ENCODE measurements at places on chromosomes 2 and 18. TPM values are rescaled to one million over a fixed set of nuclear protein-coding genes. Genes with fewer than 3 reads are reported as not detected.

DSG1 gene
- not detected for total RNA-seq

SCN3A gene
- not detected for total RNA-seq

AQP12B gene
- total RNA-seq = not detected

LAMA1 gene
- total RNA-seq = 17.5 TPM

ALK gene
- total RNA-seq = 0.21 TPM

FRZB gene
- total RNA-seq = 1.5 TPM

SEMA4F gene
- total RNA-seq = 1.1 TPM

RFX8 gene
- not detected for total RNA-seq

RIT2 gene
- 0.26 TPM for total RNA-seq

ANO7 gene
- 2.0 TPM for total RNA-seq

DNA sequence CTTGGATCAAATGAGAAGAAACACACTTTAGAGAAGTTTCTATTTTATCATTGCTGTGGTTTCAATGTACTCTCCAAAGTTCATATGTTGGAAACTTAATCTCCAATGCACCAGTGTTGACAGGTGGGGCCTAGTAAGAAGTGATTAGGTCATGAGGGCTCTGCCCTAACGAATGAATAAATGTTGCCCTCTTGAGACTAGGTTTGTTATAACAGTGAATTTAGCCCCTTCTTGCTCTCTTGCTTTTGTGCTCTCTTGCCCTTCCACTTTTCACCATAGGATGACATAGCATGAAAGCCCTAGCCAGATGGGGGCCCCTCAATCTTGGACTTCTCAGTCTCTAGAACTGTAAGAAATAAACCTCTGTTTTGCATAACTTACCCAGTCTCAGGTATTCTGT lies 664.8 kb downstream of the DCC start:
- DNase-seq = peak; percentile 1

GRCh38 chr2:27811768-27812167 lies 40.2 kb downstream of the MRPL33 start:
- no peak for DNase-seq

DNA sequence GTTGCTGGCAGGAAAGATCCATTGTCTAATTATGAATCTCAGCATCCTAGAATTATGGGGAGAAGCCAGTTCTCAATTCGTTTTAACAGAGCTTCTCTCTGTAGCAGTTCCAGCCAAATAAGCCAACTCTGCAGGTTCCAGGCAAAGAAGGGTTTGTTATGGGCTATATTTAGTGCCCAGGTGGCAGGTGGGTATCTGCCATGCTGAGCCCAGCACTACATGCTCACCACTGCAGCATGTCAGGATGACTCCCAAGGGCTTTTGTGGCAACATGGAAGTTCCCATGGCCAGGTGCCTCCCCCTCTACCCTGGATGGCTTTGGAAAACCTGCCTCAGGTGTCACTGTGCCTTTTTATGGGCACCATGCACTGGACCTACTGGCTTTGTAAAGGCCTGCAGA lies 137.7 kb upstream of the MSH6 start:
- no peak for DNase-seq

- no peak for DNase-seq
Measured at GRCh38 chr2:66478299-66478698, 43.4 kb downstream of the MEIS1 start.

DNA sequence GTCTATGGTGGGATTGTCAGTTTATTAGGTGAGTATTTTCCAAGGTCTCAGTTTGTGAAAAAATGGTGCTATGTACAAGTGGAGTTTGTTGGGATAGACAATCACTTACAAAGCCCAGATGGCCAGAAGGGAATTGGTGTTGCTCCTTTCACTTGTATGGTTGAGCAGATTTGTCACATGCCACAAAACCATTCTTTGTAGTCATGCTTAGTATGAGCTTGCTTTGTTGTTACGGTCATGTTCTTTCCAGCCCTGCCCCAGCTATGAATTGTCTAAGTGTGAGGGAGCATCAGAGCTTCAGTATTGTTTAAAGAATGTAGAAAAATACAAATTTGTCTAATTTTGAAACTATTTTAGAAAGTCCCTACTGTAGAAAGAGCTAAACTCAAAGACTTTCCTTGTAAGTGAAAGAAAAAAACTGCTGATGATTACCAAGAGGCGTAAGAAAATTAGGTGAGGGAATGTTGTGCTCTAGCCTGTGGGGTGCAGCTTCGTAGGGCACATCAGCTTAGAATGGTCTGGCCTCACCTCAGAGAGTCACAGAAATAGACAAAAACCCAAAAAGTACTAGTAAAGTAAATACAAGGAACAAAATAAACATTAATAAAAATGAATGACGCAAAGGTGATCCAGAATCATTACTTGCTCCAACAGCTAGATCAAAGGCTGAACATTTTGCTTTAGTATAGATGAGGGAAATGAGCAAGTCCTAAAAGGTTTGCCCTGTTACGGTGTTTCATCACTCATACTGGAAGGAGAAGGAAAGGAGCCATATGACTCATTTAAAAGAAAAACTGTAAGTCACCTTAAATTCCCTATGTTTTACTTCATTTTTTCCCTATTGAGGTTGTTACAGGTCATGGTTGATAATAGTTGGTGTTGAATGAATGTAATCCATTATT lies 9.2 kb downstream of the TGIF1 start:
- no peak for DNase-seq

DNA sequence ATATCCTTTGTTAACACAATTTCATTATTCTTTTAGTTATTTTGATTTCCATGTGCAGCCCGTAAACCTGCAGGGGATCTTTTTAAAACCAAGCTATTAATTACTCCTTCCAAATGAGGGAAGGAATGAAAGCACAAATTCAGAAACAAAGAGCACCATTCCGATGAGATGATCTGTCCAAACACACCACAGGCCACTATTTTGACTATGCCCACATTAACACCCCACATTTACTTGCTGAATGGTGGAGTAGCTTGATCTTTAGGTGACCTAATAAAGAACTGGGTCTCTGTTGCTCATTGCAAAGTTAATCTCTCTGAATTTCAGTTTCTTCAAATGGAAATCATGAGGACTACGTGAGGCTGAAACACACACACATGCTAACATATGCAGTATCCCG lies 218.0 kb downstream of the IRS1 start:
- no peak for DNase-seq

DNA sequence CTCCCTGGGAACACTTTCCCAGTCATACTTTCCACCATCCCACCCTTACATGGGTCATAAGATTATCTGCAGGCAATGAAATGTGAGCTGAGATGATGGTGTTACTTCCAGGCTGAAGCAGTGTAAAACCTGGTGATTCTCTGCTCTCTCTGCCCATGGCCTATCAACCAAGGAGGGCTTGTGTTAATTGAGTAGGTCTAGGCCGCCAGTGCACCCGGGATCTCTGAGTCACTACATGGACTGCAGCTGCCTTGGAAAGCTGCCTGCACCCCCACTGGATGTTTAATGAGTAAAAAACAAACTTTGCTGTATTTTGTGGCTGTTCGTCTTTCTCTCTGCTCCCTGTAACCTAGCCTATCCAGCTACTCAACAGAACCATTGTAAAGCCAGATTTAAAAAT lies 451.7 kb upstream of the SMIM21 start:
- no peak for DNase-seq

DNA sequence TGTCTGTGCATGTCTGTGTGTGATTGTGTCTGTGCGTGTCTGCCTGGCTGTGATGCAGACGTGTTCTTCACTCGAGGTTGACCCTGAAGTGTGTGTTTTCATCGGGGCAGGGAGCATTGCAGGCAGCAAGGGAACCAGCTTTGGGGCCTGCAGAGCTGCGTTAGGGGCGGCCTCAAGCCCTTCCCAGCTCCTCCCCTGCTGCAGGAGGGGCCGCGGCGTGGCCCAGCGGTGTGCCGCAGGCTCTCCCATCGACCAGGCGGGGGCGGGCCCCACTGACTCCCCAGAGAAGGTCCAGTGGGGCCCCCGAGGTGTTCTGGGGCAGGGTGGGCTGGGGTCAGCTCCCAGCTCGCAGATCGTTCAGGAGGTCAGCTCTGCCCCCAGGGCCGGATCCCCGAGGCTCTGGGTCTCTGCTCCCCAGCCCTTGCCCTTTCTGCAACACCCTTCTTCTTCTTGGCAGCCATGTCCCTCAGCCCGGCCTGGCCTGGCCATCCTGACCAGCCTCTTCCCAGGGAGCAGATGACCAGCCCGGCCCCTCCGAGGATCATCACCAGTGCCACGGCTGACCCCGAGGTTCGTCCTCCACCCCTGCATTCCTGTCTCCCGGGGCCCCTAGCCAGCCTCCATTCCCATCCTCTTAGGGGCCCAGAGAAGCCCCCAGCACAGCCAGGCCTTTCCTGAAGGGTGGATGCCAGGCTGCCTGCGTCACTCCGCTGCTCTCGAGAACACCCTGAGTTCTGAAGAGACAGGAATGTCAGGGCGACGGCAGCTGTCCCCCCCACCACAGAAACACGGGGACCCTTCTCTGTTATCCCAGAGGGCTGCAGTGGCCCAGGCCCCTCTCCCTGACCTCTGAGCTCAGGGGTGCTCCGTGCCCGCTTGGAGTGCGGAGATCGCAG lies 11.1 kb upstream of the KLHL30 start:
- peak; percentile 87 for DNase-seq

GRCh38 chr2:98509542-98510321 lies 65.1 kb downstream of the INPP4A start:
- DNase-seq = no peak

DNA sequence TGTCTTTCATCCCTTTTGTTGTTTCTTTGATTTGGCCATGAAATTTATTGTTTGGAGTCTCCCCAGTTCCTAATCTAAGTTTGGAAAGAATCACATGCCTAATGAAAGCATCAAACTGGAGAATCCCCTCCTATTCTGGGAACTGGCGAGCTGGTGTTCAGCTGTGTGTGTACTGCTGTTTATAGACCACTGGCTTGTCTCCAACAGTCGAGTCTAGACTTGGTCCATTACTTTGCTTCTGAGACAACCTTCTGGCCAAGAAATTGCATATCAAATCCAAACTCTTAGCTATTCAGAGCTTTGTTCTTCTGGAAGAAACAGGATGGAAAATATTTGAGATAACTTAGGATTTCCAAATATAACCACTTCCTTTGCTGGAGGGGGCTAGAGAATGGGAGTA lies 111.5 kb upstream of the THSD7B start:
- no peak for DNase-seq

DNA sequence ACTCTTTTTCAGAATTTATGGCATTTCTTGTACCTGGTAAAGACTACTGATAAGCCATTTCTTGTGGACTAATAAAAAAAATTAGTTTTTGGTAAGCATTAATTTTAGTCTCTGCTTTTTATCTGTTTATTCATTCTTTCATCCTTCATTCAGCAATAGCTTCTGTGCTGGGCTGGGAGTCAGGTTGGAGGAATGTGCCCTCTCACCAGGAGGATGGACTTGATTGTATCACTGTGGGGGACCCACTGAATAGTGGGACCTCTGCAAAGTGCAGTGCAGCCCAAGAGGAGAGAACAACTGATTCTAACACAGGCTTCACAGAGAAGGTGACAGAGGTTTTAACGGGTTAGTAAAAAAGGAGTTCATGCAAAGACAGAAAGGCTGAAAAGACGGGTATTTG lies 39.1 kb downstream of the CDC42EP3 start:
- no peak for DNase-seq

GRCh38 chr2:207792244-207792785 lies 22.6 kb upstream of the FZD5 start:
- DNase-seq = peak; percentile 77

DNA sequence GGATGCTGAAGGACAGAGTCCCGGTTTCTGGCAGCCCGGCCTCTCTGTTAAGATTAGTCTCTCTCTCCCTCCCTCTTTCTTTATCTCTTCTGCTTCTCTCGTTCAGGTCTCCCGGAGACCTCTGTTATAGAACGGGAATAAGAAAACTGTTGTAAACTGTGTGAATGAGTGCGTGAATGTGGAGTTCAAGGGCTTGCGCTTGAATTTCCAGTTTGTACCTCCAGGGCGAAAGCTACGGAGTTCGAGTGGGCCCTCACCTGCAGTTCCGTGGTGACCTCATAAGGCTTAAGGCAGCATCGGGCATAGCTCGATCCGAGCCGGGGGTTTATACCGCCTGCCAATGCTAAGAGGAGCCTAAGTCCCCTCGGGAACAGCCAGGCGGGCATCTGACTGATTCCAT lies 26.4 kb downstream of the SKA1 start:
- no peak for DNase-seq

DNA sequence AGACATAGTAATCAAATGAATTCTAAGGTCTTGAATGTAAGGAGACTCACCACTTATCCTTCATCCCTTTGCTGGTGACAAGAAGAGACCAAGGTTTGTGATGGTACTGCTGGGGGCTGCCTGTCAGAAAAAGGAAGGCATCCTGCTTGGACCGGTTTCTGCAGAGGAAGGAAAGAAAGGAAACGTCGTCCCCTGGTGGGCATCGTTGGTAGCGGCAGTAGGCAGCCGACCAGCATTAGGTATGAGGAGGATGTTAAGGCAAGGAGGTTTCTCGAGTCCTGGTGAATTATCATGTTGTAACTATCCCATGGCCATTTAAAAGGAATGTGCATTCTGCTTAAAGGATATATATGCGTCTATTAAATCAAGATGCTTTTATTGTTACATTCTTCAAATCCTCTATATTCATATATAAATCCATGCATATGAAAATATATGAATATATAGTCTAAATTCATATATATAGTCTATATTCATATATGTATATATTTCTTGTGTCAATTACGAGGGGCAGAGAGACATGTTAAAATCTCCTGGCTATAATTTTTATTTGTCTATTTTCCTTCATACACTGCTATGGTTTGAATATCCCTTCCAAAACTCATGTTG lies 94.4 kb upstream of the TGFA start:
- peak; percentile 65 for DNase-seq

GRCh38 chr2:180110469-180110868 lies 103.4 kb upstream of the CWC22 start:
- DNase-seq = no peak

DNA sequence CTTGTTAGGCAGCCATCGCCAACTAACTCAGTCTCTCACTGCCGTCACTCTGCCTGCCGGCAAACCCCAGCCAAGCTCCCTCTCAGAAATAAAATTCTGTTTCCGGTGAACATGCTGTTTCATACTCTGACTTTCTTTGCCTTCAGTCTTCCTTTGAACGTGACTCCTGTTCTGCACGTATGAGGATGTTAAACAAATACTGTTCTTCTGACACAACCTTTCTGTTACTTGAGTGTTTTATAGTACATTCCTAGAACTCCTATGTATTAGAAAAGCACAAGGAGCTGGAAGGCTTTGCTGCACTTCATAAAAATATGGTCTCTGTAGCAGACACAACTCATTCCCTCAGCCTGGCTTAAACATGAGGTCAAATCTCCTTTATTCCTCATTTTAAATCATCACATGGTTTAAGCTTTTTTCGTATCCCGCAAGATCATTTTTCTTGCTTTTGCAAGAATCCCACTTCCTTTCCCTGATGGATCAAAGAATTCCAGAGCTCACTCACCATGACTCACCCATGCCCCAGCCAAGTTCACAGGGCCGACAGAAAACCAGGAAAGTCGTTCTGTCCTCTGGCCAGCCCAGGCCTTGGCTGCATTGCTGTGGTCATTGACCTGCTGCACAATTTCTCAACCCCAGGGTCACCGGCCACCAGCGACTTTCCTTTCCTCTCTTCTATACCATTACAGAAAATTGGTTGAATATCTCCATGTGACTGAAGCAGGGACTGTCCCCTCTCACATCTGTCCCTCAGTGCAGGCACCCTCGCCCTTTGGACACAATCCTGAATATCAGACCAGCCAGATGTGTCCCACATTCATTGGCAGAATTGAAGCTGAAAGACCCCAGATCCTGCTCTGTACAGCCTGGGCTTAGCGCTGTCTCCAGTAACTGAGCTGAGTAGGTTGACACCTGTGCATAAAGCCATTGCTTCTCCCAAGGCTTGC lies 183.1 kb upstream of the ARL4C start:
- DNase-seq = no peak
